ENCODE measurements at places on chromosomes 7 and 10.

DNA sequence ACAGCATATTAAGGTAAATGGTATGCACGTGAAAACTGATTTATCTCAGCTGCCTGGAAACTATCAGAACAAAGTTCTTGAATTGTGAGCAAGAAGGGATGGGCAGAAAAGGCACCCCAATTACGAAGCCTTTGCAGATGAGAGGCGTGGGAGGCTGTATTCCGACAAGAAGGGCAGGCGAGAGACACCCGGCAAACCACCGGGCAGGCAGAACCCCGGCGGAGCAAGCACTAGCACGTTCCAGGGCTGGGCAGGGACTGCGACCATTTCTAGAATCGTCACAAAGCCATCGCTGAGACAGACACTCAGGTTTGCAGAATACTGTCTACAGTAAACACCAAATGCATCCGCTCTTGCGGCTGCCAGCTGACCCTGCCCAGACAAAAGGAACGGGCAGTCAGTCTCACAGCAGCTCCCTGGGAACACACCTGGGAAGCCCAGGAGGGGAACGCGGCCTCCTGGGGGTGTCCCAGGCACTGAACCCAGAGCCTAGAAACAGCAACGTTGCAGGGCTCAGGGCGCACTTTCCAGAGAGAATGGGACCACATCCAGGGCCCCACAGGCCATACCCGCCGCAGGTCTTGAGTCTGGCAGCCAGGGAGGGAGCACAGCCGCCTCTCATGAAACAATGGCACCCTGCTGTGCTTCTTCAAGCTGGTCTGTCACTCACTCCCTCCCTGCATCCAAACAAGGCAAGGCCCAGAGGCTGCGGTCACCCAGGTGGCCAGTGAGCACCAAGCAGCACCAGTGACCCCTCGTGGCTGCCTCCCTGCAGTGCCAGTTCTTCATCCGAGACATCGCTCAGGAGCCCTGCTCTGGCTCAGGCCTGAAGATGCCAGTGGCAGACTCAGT is 261.9 kb downstream of the PTPRN2 start:
- no peak for DNase-seq

GRCh38 chr10:114010316-114010715 is 33.4 kb upstream of the ADRB1 start:
- DNase-seq: no peak

DNA sequence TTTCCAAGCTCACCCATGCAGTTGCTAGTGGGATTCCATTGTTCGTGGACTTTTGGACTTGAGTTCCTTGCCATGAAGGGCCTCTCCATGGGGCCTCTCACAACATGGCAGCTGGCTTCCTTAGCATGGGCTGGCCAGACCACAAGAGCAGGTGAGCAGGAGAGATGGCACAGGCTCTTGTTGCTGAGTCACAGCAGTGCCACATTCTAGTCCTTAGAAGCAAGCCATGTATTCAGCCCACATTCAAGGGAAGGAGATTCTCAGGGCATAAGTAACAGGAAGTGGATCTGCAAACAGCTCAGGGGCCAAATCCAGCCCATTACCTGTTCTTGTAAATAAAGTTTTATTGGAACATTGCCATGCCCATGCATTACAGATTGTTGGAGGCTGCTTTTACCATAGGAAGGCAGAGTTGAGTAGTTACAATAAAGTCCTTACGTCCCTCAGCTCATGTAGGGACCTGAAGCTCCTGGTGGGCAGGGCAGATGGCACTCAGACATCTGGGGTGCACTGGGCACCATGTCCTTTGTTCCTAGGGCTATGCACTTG is 481.5 kb upstream of the FOXK1 start:
- DNase-seq: no peak

DNA sequence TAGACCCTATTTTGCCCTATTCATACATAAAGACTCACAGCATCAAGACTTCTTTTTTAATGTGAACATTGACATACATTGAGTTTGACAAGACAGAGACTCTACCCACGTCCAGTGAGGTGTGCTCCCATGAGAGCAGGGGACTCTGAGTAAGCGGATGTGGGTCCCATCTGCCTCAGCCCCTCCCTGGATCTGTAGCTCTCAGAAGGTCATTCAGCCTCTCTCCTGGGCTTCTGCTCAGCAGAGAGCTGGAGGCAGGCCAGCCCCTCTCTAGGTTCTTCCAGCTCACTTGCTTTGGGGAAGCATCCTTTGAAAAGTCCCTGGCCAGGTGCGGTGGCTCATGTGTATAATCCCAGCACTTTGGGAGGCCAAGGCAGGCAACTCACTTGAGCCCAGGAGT is 146.9 kb upstream of the ZMIZ1 start:
- DNase-seq: no peak

- no peak for DNase-seq
Observed at GRCh38 chr10:76717141-76717540, 920.5 kb downstream of the KCNMA1 start.

DNA sequence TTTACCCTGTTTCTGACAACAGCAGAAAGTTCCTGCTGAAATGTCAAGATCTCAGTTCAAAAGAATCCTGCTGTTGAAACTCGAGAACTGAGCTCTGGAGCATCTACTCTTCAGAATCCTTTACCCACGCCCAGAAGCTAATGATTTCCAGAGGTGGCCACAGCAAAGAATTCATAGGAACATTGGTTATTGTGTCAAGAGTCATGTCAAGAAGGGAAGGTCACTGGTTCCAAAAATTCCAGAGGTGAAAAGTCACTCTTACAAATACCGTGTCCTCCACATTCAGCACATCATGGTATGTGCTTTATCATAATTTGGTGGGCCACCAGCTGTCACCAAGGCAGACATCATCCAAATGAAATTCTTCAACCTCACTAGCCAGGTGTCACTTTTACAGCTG is 394.4 kb upstream of the NPVF start:
- DNase-seq: no peak

DNA sequence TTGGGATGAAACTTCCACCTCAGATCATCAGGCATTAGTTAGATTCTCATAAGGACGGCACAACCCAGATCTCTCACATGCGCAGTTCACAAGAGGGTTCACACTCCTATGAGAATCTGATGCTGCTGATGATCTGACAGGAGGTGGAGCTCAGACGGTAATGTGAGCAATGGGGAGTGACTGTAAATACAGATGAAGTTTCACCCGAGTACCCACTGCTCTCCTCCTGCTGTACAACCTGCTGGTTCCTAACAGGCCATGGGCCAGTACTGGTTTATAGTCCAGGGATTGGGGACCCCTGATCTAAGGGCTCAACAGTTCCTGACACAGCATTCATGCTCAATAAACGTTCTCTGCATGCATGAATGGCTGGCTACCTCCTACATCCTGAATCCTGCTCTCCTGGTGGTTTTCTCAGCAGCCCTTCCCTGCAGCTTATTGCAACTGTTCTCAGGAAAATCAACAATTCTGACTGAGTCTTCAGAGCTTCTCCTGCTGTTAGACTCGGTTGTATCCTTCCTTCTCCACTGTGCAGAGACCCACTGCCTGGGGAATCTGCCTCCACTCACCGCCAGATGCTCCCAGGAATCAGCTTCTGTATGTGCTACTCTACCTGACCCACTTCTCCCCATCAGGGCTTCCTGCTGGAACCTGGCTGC is 17.4 kb downstream of the PDE6C start:
- no peak for DNase-seq

- no peak for DNase-seq
Observed at GRCh38 chr10:1369665-1370064, 313.5 kb downstream of the WDR37 start.

DNA sequence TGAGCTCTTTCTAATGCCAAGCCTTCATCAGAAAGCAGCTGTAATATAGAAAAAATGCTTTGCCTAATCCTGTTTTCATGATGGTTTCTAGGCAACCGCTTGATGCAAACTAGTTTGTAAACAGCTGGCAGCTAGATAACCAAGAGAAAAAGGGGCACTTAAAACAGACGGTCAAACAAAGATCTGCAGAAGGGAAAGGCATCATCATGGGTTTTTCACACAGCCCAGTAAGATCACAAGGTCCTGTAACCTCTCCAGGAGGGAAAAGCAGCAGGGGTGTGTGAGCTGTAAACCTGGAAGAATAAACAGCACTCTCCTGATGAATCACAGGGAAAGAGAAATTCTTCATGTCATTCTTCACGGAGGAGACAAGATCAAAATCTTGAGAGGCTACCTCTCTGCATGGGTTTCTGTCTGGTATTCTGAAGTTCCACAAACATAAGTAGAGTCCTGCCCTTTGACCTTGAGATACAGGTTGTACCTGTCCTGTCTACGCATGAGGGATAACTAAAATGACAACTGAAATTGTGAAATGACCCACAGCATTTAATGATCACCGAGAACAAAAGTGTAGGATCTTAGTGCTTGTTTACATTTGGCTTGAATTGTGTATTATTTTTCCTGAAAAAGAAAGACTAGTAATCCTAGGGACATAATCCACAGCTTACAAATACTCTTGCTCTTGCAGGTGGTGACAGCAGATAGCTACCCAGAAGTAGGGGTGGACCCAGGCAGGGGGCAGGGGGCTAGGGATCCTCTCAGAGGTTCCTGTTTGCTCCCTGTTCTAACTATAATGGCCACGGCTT is 48.0 kb downstream of the CREB3L2 start:
- no peak for DNase-seq

DNA sequence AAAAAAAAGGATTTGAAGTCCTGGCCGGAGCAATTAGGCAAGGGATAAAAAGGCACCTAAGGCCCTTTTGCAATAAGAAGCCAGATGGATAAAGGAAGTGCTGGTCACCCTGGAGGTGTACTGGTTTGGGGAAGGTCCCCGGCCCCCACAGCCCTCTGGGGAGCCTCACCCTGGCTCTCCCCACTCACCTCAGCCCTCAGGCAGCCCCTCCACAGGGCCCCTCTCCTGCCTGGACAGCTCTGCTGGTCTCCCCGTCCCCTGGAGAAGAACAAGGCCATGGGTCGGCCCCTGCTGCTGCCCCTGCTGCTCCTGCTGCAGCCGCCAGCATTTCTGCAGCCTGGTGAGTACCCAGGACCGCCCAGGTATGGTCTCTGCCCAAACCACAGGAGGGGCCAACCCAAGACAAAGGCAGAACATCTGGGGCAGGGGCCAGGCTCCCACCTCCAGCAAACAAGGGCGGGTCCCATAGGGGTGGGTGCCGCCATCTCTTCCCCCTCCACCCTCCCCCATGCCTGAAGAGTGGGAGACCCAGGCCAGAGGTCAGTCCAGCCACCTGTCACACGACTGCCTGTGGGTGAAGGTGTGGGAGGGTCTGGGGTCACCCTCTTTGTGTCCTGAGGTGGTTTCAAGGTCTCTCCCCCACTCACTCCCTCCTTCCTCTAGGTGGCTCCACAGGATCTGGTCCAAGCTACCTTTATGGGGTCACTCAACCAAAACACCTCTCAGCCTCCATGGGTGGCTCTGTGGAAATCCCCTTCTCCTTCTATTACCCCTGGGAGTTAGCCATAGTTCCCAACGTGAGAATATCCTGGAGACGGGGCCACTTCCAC is at the start of gene PILRB:
Gene PILRB, plus strand, starts transcription at position 91 of the 830 bp plus-strand sequence. Its CDS starts 186 bp downstream, at position 277.
- no peak for DNase-seq

DNA sequence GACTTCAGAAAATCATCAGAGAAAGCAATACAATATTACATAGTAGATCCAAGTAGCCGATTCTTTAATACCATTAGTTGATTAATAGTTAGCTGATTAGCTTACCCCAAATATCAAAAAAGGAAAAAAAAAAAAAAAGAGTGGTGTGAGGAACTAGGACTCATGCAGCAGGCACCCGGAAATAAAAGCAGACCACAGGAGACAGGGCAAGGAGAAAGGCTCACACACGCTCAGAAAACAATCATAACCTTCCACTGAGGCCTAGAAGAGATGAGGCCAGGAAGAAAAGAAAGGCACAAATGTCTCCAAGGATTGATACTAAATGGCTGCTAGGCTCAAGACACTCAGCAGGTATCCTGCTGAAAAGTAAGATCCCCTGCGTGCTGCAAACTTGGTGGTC is 25.9 kb downstream of the TRDMT1 start:
- DNase-seq: no peak

- DNase-seq: peak; percentile 15
Observed at GRCh38 chr10:102473445-102474331, 22.3 kb upstream of the C10orf95 start.

- peak; percentile 71 for DNase-seq
Observed at GRCh38 chr10:130109796-130110245, 809 bp downstream of the C10orf143 start.

DNA sequence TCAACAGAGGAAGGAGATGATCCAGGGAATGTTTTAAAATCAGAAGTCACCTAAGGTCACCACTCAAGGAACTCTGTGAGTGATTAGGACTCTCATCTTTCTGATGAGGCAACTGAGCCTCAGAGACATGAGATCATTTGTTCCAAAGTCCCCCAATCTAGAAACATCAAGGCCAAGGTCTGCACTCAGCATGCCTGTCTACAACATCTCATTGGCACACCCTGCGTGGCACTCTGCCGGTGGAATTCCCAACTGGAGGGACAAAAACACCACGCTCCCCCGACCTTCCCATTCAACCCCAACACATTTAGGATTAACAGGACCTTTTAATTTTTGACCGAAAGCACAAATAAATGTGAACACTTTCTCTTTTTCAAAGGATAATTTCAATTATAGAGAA is 31.4 kb downstream of the CPXM2 start:
- no peak for DNase-seq
